ENCODE measurements at places on chromosomes 12 and 14.

DNA sequence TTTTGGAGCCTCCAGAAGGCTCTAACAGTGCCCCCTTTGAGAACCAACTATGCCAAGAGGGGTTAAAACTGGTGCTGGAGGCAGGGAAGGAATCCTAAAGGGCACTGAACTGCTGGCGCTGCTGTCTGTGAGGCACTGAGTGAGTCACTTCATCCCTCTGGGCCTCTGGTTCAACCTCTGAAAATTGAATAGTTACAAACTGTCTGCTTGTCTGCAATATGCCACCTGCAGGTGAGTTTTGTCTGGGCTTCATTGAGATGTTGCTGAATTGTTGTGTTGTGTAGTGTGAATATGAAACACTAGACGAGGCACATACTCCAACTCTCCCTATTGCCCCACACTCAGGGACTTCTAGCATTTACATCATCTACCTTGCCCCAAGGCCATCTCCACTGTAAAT lies 68.0 kb downstream of the GRIN2B start:
- DNase-seq, result no peak

GRCh38 chr14:77708749-77709148 lies 846 bp downstream of the SLIRP start:
- DNase-seq, result no peak

GRCh38 chr12:123389560-123390351 lies 5.8 kb downstream of the KMT5A start:
- no peak for DNase-seq

DNA sequence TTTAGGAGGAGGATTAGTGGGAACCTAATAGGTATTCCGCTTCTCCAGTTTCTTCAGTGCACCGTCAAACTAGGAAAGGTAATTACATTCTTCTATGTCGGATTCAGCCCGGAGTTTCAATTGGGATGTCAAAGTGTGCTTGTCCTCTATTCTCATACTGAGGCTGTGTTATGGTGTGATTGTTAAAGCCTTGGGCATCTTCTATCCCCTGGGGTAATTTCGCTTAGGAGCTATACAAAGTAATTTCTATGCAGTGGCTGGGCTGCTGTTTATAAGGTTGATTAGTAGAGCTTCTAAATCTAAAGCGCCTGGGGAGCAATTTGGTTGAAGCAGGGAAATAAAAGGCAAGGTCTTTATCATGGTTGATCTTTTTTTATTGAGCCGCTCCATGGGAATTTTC lies 399.6 kb downstream of the ZFP36L1 start:
- DNase-seq, result no peak

- no peak for DNase-seq
These were observed 55.6 kb downstream of the HMGA2 start for GRCh38 chr12:65879878-65880277.
